ENCODE measurements at places on chromosomes 7 and 10.
A peak's percentile ranks its signal among the peaks of the same experiment; 100 is the strongest.

DNA sequence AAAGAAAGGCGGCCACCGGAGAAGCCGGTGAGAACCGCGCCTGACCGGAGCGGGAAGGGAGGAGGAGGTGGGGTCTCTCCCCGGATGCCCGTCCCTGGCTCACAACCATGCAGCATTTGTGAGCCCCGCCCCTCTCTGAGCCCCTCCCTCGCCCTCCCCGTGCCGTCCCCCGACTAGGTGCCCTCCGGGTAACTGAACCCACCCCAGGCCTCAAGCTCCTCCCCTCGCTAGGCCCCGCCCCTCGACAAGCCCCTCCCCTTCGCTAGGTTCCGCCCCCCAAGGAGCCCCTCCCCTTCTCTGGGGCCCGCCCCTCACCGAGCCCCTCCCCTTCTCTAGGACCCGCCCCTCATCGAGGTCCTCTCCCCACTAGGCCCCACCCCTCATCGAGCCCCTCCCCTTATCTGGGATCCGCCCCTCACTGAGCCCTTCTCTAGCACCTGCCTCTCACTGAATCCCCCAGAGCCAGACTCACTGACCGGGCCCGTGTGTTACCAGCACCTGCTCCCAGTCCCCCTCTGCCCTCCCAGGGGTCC lies 42.2 kb upstream of the HSPB1 start:
- DNase-seq, result no peak

GRCh38 chr7:108102671-108103312 lies 27.4 kb downstream of the LAMB4 start:
- DNase-seq, result no peak

DNA sequence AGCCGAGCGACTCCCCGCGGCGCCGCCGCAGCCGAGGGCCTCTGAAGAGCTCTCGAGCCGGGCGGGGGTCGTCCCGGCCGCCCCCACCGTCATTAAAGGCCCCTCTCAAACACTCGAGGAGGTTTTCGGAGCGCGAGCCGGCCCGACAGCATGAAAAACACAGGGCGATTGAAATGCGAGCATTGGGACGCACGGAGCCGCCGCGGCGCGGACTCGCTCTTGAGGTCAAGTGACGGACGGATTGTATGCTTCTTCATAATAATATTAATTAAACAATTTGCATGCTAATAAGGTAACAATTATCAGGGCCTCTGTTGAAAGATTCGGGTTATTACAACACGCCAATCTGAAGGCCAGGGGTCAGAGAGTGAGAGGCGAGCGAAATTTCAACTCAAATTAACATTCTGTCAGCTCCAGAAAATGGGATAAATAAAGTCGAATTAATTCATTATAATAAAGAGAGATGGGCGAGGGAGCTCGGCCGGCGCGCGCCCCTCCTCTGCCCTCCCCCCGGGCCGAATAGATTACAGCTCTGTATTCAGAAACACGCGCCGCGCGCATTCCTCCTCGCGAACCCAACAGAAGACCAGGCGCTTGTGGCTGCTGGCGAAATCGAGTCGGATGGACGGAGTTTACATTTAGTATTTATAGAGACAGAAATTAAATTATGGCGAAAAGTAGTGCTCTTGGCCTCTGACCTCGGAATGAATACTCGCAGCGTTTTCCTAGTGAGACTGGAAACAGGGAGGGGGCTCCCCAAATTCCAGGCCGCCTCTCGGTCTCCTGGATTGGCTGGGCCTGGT lies 2.1 kb upstream of the UNCX start:
- no peak for DNase-seq

GRCh38 chr7:142334806-142335205 lies 76.9 kb upstream of the PRSS58 start:
- DNase-seq, result no peak

DNA sequence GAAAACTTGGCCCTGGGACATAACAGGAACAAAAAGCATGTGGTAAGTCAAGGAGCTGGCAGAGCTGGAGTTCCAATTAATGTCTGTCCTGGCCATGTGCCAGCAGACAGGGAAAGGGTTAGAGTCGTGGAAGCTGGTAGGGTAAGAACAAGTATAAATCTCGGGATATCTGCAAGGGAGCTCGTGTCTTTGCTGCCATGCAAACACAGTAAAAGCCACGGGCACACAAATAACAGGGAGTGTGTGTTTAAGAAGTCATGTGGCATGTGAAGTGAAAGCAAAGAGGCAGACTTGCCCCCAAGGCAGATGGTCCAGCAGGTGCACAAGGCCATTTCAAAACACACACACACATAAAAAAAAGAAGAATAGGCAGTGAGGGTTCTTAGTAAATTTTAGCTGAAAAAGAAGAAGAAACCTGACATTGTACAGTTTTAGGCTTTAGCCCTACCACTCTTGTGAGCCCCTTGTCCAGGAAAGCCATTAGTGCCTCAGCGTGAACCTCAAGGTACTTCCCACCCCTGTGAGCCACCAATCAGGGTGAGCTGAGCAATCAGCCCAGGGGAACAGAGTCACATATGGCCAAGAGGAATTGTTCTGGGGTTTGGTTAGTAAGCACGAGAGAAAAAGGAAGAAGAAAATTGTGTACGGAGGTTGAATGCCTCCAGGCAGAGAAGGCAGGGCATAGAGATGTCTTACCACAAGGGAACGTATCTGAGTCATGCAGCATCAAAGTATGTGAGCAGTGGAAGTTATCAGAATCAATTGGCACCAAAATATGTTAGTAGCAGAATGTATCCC lies 32.8 kb upstream of the ARHGAP12 start:
- DNase-seq, result peak; percentile 68

- DNase-seq, result no peak
Measured at GRCh38 chr7:158618745-158619140, 31.1 kb upstream of the PTPRN2 start.

DNA sequence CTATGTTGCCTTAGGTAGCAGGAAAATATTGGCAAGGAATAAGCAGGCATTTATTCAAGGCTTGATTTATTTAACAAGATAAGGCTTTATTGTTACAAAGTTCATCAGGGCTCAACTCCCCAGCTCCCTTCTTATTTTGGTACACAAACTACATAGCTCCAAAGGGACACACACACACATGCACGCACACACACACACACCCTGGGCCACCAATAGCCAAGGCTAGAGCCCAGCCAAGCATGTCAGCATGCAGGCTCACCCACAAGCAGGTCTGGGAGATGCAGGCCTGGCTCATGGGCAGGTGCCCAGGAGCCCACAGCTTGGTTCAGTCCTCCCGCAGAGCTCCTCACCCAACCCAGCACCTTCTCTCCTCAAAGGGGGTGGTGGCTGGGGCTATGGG lies 23.4 kb downstream of the LEP start:
- no peak for DNase-seq

- DNase-seq, result no peak
Measured at GRCh38 chr10:103373544-103373943, 5.8 kb downstream of the TAF5 start.

GRCh38 chr10:65341323-65341925 lies 1584.4 kb upstream of the LRRTM3 start:
- DNase-seq, result no peak

DNA sequence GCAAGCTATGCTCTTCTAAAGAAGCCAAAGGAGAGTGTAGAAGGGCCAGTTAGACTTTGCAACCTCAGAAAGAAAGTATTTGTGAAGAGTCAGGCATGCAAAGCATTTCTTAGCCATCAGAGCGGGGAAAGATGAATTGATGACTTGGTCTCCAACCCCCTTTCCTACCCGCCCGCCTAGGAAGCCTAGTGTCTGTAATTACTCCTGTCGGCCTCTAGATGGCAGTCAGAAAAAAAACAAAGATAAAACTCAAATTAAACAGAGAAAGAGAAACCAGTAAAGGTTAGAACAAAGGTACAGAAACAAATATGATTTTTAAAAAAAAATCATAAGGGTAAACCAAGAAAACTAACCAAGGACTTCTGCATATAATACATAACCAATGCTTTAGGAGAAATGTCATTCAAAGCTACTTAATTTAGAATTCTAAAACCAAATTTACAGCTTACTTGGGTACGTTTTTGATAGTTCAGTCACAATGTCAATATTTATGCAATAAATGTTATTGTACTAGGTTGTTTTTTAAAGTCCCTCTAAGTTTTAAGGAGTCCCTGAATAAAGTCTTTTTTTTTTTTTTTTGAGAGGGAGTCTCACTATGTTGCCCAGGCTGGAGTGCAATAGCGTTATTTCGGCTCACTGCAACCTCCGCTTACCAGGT lies 97.6 kb downstream of the LYZL1 start:
- no peak for DNase-seq

GRCh38 chr10:118768041-118768919 lies 13.5 kb upstream of the CACUL1 start:
- DNase-seq, result no peak

DNA sequence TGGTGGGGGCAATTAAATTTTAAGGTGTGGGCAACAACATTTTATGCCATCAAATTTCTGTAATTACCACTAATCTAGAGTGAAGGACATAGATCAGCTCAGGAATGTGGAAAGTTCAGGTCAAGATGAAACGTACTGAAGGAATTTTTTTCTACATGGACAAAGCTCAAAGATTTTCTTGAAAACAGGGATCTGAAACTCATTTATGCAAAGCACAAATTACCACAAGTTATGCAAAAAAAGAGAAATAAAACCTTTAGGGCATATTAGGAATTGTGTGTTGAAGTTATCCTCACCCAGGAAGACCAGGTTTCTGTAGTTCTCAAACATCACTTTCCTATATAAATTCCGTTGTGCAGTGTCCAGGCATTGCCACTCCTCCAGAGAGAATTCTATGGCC lies 18.9 kb downstream of the ZNF680 start:
- DNase-seq, result no peak

GRCh38 chr7:124460056-124460450 lies 305.5 kb downstream of the GPR37 start:
- no peak for DNase-seq

DNA sequence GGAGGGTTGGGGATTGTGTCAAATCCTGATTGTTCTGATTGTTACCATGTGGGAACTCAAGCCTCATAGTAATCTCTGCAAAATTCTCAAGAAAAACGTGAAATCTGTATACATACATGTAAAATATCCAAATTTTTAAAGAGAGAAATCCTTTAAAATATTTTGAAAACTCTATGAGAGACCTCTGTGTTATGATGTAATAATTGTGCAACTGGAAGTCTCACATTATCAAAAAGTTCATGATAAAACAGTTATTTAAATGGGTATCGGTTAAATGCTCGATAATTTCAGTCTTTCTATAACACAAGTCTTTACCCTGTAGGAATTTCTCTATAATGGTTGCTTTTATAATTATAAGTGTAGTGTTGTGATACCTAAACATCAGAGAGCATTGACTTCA lies 95.5 kb downstream of the TMEM26 start:
- no peak for DNase-seq

DNA sequence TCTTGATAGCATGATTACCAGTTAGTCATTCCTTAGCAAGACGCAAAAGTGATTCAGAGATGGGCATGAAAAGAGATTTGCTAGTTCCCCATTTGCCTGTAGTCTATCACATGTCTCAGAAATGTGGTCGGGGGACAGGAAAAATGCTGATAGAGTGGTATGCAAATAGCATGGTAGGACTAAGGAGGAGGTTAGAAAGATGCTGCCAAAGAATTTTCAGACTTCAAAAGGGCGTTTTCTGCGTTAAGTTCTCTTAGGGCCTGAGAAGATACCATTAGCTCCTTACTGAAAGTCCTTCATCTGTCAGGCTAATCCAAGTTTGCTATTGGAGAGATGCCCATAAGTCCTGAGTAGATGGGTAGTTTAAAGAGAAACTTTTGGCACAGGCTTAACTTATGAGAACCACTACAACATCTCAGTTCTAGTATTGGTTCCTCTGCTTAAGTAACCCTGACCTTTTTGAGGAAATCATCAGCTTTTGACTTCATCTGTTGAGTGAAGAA lies 2.7 kb downstream of the CALD1 start:
- DNase-seq, result no peak

GRCh38 chr10:95352684-95353083 lies 61.9 kb upstream of the PDLIM1 start:
- DNase-seq, result no peak

GRCh38 chr7:92557249-92557648 lies 28.7 kb downstream of the RBM48 start:
- DNase-seq, result no peak

GRCh38 chr10:103676851-103677417 lies 178.4 kb downstream of the SH3PXD2A start:
- DNase-seq, result peak; percentile 99

- no peak for DNase-seq
Measured at GRCh38 chr7:134366481-134366880, 49.8 kb upstream of the SLC35B4 start.

All from GM04503 (cell line).